ENCODE measurements at places on chromosomes 16 and 17.

- DNase-seq: no peak
Measured at GRCh38 chr16:31355431-31356100, 590 bp downstream of the ITGAX start.

DNA sequence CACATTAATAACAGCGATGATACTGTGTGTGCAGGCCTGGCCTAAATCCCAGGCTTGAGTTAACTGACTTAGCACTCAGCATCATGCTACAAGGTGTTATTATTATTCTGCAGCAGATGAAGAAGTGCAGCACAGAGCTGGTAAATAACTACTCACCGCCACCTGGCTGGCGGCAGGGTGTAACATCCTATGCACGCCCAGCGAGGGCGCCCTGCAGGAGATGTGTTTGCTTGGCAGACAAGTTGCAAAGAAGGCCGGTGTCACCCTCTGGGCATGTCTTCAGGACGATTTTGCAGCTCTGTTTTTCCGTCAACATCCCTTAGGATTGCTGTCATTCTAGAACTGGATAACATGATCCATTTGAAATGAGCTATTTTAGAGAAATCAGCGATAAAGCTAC lies 30.1 kb downstream of the DNAH9 start:
- DNase-seq: peak; percentile 75

DNA sequence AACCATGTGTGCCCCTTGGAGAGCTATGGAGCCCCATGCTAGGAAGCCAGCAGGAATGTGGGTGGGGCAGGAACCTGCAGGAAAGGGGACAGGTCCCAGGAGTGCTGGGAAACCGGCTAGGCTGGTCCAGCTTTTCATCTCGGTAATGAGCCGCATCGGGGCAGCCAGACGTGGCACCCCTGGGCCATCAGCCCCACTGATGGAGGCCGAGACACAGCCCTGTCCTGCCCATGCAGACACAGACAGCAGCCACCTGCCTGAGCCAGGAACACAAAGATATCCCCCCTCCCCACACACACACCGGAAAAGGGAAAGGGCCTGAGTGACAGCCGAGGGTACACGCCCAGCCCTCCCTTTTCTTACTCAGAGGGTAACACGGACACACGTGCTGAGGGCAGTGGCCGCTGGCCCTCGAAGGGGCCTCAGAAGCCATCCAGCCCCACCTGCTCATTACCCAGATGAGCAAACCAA lies 18.1 kb downstream of the PPL start:
- DNase-seq: no peak

GRCh38 chr16:57028086-57028485 lies 38.7 kb downstream of the NLRC5 start:
- no peak for DNase-seq

DNA sequence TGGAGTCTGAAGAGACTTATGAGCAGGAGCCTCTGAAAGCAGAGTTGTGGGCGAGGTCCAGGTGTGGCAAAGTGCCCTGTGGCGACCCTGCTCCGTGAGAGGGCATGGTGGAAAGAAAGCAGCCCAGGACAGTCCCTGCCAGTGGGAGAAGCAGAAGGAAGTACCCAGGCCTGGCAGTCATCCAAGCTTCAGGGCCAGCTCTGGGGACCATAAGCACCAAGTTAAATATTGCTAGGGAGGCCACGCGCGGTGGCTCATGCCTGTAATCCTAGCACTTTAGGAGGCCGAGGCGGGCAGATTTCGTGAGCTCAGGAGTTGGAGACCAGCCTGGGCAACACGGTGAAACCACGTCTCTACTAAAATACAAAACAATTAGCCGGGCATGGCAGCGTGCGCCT lies 4.9 kb upstream of the ASGR1 start:
- DNase-seq: no peak

DNA sequence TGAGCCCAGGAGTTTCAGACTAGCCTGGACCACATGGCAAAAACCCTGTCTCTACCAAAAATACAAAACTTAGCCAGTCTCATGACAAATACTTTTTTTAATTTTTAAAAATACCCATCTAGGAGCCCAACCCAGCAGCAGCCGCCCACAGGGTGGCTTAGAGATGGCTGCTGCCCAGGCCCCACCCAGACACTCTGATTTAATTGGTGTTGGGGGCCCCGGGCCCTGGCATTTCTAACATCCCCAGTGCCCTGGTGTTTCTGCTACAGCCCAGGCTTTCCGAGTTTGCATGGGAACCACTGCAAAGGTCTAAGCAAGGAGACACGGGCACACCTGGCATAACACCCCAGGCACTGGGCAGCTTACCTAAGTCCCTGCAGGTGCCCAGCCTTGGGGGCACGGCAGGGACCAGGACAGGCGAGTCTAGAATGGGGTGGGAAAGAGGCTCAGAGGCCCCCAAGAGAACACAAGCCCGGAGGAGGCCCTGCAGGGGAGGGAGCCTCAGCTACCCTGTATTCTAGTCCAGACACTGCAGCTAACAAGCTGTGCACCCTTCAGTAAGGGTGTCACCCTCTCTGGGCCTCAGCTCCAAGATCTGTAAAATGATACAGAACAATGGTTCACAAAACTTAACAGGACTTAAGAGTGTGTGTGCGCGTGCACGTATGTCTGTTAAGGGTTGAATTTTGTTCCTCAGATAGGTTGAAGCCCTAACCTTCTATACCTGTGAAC lies 48.8 kb downstream of the RMI2 start:
- no peak for DNase-seq

- DNase-seq: no peak
Measured at GRCh38 chr16:10391339-10391738, 5.5 kb downstream of the ATF7IP2 start.

DNA sequence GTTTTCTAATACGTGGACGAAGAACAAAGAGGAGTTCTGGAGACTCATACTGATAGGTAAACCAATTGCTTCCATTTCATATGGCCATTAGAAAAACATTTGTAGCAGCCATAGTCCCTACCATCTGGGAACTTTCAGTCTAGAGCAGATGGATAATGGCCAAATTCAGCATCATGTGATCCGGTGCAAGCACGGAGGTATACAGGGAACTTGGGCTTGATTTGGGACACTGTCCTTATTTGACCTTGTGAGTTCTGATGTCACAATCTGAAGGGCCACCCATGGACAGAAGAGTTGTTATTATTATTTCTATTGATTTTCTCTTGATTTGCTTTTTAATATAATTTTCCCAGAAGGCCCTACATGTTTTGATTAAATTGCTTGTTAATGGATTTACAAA lies 154.6 kb upstream of the ZNF267 start:
- DNase-seq: no peak

- peak; percentile 86 for DNase-seq
Measured at GRCh38 chr16:57485916-57486857, at the start of gene DOK4. DOK4 (minus strand) TSS chr16:57486493; CDS start chr16:57479507, 6,986 bp downstream.

DNA sequence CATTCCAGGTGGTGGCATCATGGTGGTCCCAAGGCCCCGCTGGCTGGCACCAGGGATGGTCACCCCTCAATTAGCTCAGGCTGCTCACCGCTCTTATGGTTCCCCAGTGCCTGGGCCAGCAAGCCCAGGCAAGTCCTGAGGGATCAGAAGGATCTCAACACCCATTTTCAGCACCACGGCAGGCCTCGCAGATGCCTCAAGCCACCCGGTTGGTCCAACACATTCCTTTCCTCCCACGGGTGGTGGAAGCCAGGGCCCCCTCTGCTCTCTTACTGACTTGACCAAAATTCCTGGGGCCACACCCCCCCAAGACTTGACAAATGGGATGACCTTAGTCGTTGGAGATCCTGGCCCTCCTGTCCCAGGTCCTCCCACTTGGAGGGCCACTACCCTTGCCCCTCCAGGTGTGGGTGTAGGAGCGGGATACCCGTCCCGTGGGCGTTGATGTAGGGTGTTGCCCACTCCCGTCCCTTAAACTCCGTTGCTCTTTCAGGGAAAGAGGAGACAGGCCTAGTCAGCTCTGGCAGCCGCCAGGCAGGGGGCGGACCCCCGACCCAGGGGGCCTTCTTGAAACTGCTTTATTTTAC lies 5.9 kb downstream of the ZNF205 start:
- DNase-seq: no peak

GRCh38 chr17:59097876-59098275 lies 8.8 kb downstream of the TRIM37 start:
- DNase-seq: no peak

GRCh38 chr17:74231928-74232907 lies 18.8 kb downstream of the TTYH2 start:
- DNase-seq: peak; percentile 58

- no peak for DNase-seq
Measured at GRCh38 chr17:37368577-37368976, 7.2 kb upstream of the C17orf78 start.

DNA sequence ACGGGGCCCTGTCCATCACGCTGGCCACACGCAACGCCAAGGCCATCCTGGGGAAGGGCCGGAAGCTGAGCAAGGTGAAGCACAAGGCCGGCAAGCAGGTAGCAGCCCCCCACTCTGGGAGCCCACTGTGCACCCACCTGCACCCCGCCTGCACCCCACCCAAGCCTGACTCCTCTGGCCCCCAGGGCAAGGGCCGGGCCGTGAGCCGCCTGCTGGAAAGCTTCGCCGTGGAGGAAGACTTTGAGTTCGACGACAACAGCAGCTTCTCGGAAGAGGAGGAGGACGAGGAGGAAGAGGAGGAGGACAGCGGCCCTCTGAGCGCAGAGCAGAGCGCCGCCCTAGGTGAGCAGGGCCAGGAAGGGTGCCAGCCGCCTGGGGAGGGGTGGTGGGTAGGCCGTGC lies 54.0 kb downstream of the ACTG1 start:
- no peak for DNase-seq

- peak; percentile 79 for DNase-seq
Measured at GRCh38 chr17:60161598-60162330, 12.0 kb downstream of the CA4 start.

DNA sequence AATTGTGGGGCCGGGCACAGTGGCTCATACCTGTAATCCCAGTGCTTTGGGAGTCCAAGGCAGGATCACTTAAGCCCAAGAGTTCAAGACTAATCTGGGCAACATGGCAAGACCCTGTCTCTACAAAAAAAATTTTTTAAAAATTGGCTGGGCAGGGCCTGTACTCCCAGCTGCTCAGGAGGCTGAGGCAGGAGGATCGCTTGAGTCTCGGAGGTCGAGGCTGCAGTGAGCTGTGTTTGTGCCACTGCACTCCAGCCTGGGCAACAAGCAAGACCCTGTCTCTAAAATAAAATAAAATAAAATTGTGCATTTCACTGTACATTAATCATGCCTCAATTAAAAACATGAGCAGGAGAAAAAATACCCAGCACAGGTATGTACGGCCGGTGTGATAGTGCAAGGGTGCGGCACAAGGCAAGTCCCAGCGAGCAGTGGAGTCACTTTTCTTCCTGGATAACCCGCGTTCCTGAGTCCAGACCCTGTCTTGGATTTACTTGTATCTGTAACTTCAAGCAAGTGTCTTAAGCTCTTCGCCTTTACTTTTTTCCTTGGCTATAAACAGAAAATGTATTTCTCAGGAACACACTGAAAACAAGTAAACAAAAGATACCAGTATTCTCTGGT lies 11.4 kb downstream of the ZDHHC7 start:
- no peak for DNase-seq

DNA sequence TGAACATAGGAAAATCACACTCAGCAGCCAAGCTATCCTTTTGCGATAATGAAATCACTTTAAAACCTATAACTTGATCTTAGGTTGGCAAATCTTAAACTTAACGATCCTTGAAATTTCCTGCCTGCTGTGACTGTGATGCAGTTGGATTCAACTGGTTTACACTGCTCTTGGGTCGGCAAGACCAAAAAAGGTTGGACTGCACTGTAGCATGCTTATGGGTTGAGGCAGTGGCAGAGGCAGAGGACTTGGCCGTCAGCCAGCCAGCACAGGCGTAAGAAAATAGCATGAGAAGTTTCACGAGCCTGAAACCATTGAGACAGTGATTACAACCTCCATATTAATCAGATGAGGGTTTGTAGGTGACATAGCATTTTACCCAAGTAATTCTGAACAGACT lies 21.4 kb downstream of the WSB1 start:
- DNase-seq: no peak

GRCh38 chr16:67868290-67868689 lies 4.6 kb upstream of the EDC4 start:
- no peak for DNase-seq

- no peak for DNase-seq
Measured at GRCh38 chr17:67265436-67266019, 20.5 kb upstream of the HELZ start.

DNA sequence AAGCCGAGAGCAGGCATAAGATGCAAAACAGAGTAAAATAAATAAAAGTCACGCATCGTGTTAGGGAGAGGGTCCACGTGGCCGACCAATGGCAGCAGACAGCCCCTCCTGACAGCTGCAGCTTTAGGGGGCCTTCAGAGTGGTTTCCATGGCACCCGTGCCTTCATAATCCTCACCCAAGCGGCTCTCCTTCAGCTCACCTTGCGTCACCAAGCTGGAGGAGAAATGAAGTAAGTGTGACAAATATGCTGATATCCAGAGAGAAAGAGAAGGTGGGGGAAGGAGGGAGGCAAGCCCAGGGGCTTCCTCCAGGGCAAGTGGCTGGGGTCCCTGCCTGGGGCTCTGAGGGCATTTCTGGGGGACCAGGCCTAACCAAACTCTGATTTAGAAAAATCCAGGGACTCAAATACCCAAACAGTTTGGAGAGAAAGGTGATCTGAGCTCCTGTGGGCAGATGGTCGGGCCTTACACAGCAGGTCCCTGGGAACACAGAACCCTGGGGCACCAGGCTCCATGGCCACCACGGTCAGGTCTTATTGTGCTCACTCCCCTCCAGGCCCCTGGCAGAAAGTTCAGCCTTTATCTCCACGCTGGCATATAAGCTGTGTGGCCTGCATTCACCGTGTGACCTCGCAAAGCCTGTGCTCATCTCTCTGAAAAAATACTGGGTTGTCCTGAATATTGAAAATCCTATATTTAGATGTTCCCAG lies 80.7 kb upstream of the TNRC6C start:
- no peak for DNase-seq

- DNase-seq: no peak
Measured at GRCh38 chr16:83095941-83096692, 469.3 kb downstream of the CDH13 start.

- DNase-seq: no peak
Measured at GRCh38 chr17:78806451-78806850, 24.4 kb upstream of the CYTH1 start.

- no peak for DNase-seq
Measured at GRCh38 chr17:78678222-78678557, 101.0 kb upstream of the DNAH17 start.

DNA sequence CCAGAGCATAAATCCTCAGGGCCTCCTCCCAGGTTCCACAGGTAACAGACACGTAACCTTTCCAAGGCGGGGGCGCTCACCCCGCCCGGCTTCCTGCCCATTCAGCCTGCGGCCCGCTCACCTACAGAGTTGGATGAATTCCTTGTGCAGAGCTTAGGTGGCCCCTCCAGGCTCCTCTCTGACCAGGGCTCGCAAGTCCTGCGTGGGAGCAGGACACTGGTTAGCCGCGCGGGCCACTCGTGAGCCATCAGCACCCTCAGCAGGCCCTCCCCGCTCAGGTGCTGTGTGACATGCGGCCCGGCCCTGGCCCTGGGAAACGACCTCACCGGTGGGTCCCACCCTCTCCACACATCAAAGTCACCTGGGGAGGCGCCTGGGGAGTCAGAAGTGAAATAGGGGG lies 528 bp downstream of the TERB1 start:
- no peak for DNase-seq

GRCh38 chr16:2689968-2690801 lies 7.9 kb downstream of the KCTD5 start:
- DNase-seq: no peak

All from ecto neural progenitor cell (in vitro differentiated cells).